ENCODE measurements at places on chromosomes 7 and 10.

- no peak for DNase-seq
Measured at GRCh38 chr7:145088111-145088745, 252.4 kb upstream of the TPK1 start.

DNA sequence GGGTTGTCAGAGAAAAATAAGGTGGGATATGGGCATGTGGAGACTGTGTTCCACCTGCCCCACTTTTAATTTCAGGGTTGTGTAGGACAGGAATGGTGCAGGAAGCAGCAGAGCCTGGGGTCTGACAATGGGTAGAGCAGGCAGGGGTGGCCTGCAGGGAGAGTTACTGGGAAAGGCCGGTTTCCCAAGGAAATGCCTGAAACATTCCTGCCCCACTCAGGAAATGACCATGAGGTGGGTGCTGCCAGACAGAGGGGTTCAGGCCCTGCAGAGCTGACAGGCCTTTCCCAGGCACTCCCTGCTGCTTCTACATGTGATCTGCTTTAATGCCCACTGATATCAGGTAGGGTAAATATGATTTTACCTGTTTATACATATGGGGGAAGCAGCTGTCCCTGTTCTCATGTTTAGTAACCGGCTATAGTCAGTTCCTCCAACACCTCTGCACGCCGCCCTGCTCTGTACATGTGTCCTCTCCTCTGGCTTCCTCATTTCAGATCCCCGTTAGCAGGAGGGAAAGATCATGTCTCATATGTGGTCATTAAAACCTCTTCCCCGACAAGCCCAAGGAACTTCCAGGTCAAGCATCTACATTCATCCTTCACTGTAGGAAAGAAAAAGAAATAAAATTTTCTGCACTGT is 118.6 kb upstream of the PRSS58 start:
- no peak for DNase-seq

- no peak for DNase-seq
Measured at GRCh38 chr7:39683216-39683845, 60.0 kb downstream of the RALA start.

- no peak for DNase-seq
Measured at GRCh38 chr7:111927353-111928019, 278.7 kb downstream of the DOCK4 start.

DNA sequence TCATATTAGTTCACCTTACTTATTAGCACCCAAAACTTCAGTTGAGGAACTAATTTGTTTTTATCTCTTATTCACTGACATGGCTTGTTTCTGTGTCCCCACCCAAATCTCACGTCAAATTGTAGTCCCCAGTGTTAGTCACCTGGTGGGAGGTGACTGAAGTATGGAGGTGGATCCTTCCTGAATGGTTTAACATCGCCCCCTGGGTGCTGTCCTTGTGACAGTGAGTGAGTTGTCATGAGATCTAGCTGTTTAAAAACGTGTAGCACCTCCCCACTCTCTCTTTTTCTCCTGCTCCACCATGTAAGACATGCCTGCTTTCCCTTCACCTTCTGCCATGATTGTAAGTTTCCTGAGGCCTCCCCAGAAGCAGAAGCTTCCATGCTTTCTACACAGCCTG is 75.0 kb upstream of the HECTD2 start:
- no peak for DNase-seq

DNA sequence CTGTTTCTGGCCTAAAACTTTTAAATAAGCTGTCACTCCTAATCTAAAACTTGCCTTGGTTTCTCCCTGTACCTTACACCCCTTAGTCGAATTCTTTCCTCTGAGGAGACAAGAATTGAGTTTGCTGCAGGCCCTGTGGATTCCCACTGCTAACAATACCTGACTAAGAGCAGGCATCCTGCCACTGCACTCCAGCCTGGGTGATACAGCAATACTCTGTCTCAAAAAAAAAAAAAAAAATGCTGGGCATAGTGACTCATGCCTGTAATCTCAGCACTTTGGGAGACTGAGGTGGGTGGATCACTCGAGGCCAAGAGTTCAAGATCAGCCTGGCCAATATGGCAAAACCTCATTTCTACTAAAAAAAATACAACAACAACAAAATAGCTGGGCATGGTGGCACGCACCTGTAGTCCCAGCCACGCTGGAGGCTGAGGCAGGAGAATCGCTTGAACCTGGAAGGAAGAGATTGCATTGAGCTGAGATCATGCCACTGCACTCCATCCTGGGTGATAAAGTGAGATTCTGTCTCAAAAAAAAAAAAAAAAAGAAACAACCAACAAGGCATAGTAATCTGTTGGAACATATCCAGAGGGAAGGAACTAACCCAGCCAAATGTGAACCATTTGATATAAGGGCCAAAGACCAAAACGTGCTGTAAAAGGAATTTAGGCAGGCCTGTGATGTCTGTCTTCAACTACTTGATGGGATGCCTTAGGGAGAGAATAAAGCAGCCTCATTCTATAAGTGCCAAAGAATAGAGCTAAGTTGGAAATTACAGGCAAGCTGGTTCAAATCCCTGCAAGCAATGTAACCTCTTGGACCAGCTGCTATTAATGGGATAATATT is 732.7 kb upstream of the AUTS2 start:
- no peak for DNase-seq

DNA sequence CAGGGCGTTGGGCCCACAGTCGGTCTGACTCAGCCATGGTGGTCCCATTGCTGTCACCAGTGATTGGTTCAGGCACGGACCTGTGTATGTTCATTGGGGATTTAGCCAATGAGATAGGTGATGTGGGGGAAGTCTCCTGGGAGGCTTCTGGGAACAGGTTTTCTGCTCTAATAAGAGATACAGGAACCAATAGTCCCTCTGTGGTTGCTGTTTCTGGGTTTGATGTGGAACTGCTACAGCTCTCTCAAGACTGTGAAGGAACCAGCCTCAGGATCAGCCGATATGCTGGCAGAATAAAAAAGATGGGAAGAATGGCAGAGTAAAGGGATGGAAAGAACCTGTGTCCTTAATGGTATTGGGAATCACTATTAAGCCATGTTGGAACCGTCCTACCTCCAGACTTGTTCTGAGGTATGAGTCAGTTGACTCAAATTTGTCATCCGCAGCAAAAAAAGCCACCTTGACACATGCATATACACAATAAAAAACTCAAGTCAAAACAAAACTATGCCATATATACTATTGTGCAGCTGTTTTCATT is 70.6 kb downstream of the MCMBP start:
- DNase-seq, result no peak

- DNase-seq, result no peak
Measured at GRCh38 chr7:33079763-33080690, 17.5 kb upstream of the NT5C3A start.

- DNase-seq, result no peak
Measured at GRCh38 chr7:48992816-48993215, 68.5 kb downstream of the CDC14C start.

DNA sequence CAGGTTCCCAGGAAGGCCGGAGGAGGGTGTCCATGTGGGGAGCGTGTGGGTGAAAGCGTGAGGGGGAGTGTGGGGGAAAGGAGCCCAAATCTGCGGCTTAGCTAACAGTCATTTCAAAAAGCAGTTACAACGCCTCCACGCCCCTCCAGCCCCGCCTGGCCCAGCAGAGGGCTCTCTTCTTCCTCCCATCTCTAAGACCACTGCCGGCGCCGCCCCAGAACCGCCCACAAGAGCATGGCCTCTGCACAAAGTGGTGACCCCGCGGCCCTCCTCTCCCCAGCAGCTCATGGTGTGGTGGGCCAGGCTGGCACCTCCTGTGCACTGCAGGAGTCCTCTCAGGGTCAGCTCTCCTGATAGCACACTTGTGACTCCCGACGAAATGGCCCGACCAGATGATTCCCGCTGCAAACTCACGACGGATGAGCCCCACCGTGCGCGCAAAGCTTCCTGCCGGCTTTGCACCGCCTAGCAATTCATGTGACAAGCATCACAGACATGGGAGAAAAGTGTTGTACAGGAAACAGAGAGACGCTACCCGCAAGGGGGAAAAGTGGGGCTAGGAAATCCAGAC is 12.4 kb upstream of the HUS1 start:
- peak; percentile 74 for DNase-seq

GRCh38 chr7:112882511-112882910 is 92.3 kb upstream of the TMEM168 start:
- DNase-seq, result no peak

- no peak for DNase-seq
Measured at GRCh38 chr10:44008270-44008916, 359.7 kb upstream of the ZNF32 start.

DNA sequence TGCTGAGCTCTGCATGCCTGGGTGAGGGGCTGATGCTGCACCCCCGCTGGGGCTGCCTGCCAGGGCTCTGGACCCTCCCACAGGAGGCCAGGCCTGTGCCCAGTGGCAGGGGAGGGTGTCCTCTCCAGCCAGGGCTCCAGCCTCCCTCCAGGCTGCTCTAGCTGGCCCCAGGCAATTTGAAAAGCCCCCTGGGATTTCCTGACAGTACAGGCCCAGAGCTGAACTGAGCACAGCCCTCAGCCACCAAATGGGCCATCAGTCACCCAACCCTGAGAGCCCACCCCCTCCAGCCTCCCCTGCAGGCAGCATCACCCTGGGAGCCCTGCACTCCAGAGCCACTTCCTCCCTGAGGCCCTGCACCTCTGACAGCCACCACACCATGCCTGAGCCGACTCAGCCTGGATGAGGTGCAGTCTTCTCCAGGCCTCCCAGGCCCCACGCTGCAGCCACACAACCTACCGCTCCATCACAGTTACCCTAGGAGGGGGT is 101.8 kb upstream of the RET start:
- DNase-seq, result no peak

DNA sequence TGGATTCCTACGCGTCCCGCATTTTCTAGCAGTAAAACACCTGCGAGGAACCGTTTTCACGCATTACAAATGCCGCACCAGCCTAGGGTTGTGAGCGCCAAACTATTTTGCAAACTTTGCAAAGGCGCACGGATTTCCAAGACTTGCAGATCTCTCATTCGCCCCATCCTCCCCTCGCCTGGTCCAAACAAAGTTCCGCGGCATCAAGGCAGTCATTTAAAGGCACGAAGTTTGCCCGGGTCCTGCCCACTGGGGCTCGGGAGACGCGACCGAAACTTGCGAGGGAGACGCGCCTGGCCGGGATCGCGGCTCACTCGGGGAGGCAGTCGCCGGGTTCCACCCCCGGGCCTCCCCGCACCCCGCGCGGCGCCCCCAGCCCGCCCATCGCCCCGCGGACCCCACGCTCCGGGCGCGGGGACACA is 613 bp downstream of the USP6NL start:
- peak; percentile 10 for DNase-seq

DNA sequence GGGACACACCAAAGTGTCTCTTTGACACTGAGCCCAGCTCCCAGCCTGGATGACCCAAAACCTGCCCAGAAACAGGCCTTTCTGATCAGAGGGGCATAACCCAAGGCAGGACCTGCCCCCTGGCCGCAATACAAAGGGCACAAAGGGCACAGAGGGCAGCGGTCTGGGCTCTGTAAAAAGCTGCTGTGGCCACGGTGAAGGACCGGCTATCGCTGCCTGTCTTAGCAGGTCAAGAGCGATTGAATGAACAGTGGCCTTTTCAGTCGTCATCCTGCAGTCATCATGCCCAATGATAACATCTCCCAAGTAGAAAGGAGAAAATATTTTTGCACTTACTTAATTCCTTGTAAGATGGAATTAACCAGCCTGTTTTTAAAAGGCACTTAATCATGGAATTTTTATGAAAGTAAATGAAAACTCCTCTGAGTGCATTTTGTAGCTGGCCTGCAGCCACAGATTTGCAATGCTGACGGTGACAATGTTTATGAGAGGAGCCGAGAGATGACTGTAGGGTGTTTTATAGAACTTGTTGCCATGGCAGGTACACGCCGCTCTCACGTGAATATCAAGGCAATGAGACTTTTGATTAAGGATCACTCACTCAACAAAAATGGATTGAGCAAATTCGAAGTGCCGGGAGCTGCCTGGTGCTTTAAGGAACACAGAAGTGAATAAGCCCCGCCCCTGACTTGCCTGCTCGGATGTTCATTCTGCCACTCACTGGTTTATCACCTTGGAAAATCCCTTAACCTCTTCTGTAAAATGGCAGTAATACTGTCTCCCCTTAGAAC is 47.3 kb upstream of the BHLHA15 start:
- DNase-seq, result no peak

- no peak for DNase-seq
Measured at GRCh38 chr10:78740976-78741915, 327.5 kb upstream of the ZMIZ1 start.

DNA sequence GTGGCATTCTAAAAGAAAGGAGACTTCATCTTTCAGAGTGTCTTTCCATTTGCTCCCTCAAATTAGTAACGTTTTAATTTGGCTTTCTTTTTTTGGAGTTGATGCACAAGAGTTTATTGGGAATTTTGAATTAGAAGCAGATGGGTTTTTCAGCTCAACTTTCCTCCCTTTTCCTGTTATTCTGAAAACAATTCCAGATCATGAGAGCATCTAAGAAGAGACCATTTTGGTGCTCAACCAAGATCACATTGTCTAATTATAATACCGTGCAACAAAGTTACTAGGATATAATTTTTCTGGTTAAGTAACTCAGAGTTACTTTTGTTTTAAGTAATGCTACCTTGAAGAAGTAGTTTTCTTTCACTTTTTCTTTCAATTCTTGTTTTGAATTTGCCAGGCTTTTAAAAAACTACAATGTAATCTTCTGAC is 396.6 kb upstream of the KLF6 start:
- DNase-seq, result no peak

DNA sequence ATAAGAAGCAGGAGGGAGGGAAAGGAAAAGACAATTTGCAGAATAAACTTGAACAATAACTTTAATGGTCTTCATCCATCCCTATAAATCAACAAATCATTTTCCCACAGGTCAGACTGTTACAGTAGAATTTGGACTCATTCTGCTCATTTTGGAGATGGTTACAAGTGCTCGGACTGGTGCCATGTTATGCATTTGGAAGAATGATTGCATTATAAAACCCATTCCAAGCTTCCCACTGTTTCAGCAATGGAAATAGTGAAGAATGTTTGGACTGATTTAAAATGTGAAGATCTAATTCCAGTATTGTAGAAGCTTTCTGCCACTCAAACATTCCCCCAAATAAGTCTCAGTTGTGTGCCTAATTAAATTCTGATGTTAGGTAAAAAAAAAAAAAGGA is 99.7 kb upstream of the ZEB1 start:
- no peak for DNase-seq

GRCh38 chr10:114541081-114541796 is 116.8 kb downstream of the ABLIM1 start:
- DNase-seq, result peak; percentile 50

GRCh38 chr7:55552320-55553023 is 19.8 kb downstream of the VOPP1 start:
- no peak for DNase-seq

DNA sequence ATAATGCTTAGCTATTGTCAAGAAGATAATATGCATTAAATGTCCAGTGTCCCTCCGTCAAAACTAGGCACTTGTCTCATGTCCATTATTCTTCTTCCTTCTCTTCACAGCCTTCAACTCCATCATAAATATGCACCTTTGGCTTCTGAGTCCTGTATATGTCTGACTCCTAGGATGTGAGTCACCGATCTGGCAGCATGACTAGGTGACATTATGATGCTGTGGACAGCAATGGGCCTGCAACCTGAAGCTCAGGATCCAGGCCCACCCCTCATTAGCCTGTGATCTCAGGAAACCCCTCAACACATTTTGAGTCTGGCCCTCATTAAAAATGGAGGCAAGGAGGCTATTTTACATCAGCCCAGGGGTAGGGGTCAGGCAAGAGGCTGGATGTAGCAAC is 362.5 kb upstream of the ZMIZ1 start:
- no peak for DNase-seq
